ENCODE measurements at places on chromosomes 2 and 18.
A peak's percentile ranks its signal among the peaks of the same experiment; 100 is the strongest.

DNA sequence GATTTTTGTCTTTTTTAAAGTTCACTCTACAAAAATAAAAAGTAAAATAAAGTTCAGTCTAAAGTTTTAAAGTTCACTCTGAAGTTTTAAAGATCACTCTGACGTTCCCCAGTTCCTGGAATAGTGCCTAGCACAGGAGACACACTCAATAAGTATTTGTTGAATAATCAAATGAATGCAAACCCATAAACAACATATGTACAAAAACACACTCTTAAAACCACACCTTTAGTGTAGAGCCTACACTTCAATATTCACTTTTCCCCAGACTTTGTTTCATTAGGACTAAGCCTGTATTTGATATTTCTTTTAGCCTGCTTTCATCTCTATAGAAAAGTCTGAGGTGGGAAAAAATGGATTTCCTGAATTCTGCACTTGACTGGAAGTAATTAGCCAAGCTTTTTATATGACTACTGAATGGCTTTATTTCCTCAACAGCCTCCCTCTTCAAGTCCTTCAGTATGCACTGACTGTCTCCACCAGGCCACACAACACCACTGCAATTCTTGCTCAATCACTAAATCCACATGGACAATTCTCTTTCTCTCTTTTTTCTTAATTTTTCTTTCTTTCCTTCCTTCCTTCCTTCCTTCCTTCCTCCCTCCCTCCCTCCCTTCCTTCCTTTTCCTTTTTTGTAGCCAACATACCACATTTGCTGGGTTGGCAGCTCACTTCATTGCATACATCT, 104.6 kb downstream of the SS18 start:
- no peak for DNase-seq

GRCh38 chr2:113232740-113233139, 46.0 kb downstream of the PAX8 start:
- DNase-seq: peak; percentile 67

DNA sequence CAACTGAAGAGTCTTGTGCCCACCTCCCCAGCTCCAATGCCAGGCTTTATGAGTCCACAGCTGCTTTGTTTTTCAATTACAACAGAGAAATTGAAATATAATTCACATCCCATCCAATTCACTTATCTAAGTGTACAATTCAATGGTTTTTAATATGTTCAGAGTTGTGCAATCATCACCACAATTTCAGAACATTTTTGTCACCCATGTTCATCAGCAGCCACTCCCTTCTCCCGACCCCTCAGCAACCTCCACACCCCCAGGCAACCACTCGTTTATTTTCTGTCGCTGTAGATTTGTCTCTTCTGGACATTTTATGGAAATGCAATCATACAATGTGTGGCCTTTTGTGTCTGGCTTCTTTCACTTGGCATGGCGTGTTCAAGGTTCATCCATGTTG, 23.3 kb downstream of the INHBB start:
- no peak for DNase-seq

- no peak for DNase-seq
Measured at GRCh38 chr18:46222093-46222492, 117.9 kb downstream of the HAUS1 start.

DNA sequence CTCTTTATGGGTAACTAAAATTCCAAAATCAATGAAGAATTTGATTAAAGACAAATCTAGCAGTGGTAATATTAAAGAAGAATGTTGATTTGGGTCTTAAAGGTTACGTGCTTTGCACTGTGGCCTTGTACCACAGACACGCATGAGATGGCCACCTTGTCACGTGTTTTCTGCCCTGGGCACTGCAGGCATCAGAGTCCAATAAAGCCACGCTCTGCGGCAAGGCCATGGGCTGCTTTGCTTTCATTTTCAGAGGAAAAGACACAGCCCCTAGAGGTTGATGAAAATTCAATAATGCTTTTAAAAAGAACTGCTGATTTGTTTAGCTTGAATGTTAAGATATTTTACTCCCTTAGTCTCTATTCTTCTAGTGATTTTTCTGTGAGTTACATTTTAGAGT, 30.4 kb downstream of the AOX1 start:
- peak; percentile 74 for DNase-seq

- no peak for DNase-seq
Measured at GRCh38 chr2:70388813-70389212, 86.9 kb upstream of the FAM136A start.

DNA sequence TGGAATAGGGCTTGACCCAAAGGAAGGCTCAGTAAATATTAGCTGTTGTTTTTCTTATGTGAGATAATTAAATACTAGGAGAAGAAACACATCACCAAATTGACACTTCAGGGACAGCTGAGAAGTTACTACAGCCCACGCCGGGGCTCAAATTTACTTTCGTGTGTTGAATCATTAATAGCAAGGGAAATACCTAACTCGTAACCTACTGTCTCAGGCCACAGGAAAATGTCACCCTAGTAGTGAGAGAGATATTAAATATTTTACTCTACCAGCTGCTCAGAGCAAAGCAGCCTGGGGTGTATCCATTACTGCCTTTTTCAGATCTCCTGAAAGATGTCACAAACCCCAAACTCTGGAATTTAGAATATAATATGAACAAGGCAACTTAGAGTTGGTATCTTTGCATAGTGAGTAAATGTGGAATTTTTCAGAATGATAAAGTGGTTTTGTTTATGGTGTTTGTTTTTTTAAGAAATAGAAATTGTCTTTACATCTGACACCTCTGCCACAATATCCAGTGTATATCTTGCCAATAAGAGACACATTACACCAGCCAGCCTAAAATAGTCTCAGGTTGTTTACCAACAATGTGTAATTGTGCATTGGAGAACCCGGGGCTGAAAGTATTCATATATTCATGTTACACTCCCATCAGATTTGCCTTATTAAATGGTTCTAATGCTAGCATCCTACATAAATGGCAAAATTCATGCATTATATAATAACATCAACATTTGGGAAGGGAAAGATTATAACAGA, 48.4 kb downstream of the ATP8B1 start:
- DNase-seq: no peak

- no peak for DNase-seq
Measured at GRCh38 chr2:200428961-200429665, 80.8 kb downstream of the KCTD18 start.

DNA sequence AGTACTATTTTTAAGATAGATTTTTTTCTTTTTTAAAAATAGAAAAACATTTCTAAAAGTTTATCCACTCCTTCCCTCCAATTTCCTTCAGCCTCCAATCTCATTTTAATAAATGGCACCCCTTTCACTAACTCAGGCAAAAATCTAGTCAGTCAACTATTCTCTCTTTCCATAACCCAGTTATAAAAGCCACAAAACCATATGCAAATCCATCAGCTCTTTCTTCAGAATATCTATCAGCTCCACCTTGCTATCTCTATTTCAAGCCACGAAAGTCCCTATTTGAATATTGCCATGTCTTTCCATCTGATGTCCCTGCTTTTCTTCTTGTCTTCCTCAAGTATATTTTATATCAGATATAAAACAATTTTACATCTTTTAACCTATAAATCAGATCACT, 397.1 kb downstream of the ERBB4 start:
- no peak for DNase-seq

DNA sequence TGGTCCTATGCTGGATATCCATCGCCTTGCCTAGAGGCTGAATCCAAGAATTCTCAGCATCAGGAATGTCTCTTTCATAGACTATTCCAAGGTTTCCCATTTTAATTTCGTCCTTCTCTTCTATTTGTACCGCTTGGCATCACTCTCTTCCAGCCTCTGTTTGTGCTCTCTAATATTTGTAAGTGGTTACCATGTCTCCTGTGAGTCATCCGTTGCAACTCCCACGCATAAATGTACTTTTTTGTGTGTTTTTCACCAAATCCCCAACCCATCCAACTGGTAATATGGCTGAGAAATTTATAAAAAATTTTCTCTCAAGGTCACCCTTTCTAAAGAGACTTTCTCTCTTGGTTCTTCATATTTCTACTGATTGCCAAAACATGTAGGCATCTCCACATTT, 21.8 kb downstream of the COLEC12 start:
- DNase-seq: no peak

DNA sequence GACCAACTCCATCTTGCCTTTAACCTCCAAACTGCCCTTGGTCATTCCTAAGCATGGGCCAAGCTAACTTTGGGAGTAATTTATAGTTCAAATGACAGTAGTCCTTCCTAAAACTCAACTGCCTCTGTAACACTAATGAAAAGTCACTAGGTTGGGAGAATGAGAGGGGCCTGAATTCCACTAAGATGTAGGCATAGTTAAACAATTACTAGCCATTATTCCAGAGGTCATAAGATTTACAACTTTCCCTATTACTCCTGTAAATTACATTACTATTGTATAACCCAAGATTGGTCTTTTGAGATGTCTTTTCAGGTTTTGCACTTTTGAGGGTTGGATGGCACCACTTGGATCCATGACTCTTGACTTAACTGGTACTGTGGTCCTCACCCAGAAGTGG, 94.6 kb downstream of the SPP2 start:
- no peak for DNase-seq

GRCh38 chr2:130849896-130850787, 13.4 kb downstream of the ARHGEF4 start:
- peak; percentile 25 for DNase-seq

DNA sequence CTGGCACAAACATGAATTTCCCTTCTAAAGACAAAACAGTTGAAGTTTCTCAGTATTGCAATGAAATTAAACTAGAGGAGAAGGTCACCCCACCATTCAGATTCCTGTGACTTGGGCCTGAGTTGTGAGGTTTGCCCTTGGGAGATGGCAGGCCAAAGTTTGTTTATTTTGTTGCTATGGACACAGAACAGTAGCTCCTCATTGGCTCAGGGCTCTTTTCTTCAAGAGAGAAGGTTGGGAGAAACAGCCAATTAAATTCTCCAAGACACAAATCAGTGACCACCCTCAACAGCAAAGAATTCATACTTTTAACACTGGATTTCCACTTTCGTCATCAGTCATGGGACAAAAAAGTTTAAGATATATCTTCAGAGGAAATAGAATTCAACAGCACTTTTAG, at the start of gene FLACC1:
Gene FLACC1 (minus strand): TSS at position 125 of the 400 bp plus-strand sequence. CDS start 5,941 bp downstream, outside the sequence.
- DNase-seq: peak; percentile 36

GRCh38 chr2:70850925-70851324, 15.3 kb upstream of the CD207 start:
- DNase-seq: no peak

DNA sequence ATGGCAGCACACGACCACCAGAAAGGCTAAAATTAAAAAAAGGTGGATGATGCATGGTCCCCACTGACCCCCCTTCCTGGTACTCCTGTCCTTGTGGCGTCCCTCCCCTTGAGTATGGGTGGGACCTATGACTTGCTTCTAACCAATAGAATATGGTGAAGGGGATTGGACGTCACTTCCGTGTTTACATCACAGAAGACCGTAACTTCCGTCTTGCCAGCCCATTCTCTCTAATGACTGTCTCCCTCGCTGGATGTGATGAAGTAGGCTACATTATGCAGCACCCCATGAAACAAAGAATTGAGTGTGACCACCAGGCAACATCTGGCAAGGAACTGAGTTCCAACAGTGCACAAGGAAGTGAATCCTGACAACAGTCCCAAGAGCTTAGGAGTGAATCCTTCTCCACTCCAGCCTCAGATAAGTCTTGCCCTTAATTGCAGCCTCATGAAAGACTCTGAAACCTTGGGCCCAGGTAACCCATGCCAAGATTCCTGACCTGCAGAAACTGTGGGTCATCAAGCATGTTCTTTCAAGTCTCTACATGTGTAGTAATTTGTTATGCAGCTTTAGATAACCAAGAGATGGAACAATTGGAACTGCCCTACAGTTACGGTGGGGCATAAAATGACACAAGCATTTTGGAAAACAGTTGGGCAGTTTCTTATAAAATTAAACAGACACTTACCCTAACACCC, 80.1 kb upstream of the NPAS2 start:
- no peak for DNase-seq

GRCh38 chr2:197280015-197280702, 30.4 kb downstream of the ANKRD44 start:
- no peak for DNase-seq

GRCh38 chr2:9779596-9780264, 63.5 kb upstream of the TAF1B start:
- peak; percentile 65 for DNase-seq

DNA sequence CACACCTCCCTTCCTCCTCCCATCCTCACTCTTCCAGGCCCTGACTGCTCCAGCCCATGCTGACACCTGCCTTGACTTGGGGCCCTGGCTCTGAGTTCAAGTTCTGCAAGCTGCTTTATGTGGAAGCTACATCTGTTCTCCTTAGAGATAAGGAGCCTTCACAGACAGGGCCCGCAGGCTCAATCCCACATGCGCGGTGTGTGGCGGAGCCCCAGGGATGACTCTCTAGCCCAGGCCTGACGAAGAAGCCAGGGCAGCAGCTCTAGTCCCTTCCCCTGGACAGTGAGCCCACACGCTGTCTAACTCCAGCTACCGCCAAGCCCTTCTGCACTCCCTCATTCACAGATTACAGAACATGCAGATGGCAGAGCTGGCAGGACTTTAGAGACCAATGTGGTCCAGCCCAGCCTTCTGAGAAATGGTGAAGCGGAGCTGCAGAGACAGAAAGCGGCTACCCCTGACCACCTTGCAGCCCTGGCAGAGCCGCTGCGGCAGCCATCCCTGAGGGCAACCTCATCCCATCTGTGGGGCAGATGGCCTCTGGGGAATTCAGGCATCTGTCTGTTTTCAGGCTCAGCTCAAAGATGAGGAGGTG, 304.3 kb downstream of the CELF4 start:
- no peak for DNase-seq

- DNase-seq: no peak
Measured at GRCh38 chr2:152552888-152553287, 164.4 kb downstream of the PRPF40A start.

GRCh38 chr2:229179628-229180027, 91.5 kb downstream of the PID1 start:
- no peak for DNase-seq

GRCh38 chr2:162244541-162245031, 1.3 kb upstream of the FAP start:
- no peak for DNase-seq

DNA sequence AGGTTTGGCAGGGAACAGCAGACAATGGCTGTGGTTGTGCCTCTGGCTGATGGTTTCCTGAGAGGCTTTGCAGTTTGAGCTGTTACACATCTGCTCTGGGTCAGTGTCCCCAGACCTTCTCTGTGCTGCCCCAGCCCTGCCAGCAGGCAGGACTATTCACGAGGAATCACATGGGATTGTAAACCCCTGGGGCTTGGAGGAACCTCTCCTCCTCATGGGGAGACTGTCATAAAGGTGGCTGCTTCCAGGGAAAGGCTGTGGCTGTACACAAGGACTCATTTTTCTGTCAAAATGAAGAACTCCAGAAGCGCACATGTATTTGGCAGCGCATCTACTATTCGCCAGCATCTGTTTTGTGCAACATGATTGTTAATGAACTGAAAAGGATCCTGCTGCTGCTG, 142.6 kb upstream of the CYP1B1 start:
- no peak for DNase-seq

GRCh38 chr2:36789181-36789804, 92.8 kb downstream of the VIT start:
- DNase-seq: no peak

- no peak for DNase-seq
Measured at GRCh38 chr18:22551536-22552151, 133.9 kb upstream of the CTAGE1 start.

All from NB4 (cell line).